ENCODE measurements at places on chromosomes 3 and 15.

GRCh38 chr3:100605358-100605757 is 4.0 kb upstream of the ADGRG7 start:
- DNase-seq: no peak

- DNase-seq: no peak
Observed at GRCh38 chr3:133455960-133456359, 56.1 kb downstream of the BFSP2 start.

- no peak for DNase-seq
Observed at GRCh38 chr15:94882071-94882712, 650.8 kb downstream of the MCTP2 start.

- no peak for DNase-seq
Observed at GRCh38 chr3:183307749-183308148, 54.7 kb downstream of the B3GNT5 start.

GRCh38 chr3:17749705-17750293 is 7.4 kb upstream of the TBC1D5 start:
- DNase-seq: no peak

GRCh38 chr15:66730168-66731021 is 28.4 kb downstream of the SMAD6 start:
- no peak for DNase-seq

DNA sequence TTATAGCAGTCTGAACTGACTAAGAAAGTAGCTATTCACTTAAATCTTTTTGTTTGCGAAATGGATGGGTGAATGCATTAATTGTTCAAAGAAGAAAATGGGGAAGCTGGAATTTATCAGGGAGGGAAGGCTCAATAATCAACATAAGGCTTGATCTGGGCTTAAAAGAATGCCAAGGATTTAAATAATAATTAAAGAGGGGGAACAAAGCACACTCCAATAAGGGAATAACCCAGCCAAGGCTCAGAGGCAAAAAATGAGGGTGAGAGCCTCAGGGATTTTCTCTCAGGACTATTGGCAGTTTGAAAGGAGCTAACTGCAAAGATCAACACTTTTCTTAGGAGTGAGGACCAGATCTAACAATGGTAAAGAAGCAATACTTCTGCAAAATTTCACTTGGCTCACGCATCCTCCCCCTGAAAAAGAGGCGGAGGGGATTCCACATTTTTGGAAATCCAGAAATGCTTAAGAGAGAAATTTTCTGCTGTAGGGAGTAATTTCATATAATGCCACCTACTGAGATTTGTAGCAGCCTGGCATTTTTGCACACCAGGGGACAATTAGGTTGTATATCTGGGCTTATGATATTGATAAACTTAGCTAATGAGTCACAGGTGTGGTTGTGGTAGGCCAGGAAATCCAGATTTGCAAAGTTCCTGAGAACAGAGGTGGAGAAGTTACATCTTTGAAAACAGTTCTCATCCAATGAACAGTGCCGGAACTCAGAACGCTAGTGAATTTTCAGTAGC is 405.1 kb downstream of the TUSC7 start:
- DNase-seq: no peak

- DNase-seq: no peak
Observed at GRCh38 chr3:56302417-56302816, 165.8 kb downstream of the ERC2 start.

DNA sequence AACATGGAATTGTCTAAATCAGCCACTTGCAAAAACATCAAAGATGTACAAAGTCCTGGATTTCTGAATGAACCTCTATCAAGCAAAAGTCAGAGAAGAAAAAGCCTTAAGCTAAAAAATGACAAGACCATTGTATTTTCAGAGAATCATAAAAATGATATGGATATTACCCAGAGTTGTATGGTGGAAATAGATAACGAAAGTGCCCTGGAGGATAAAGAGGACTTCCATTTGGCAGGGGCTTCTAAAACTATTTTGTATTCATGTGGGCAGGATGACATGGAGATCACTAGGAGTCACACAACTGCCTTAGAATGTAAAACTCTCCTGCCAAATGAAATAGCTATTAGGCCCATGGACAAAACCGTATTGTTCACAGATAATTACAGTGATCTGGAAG is 29.3 kb downstream of the KNL1 start:
- DNase-seq: no peak

- no peak for DNase-seq
Observed at GRCh38 chr3:128907706-128908445, 28.5 kb downstream of the ACAD9 start.

DNA sequence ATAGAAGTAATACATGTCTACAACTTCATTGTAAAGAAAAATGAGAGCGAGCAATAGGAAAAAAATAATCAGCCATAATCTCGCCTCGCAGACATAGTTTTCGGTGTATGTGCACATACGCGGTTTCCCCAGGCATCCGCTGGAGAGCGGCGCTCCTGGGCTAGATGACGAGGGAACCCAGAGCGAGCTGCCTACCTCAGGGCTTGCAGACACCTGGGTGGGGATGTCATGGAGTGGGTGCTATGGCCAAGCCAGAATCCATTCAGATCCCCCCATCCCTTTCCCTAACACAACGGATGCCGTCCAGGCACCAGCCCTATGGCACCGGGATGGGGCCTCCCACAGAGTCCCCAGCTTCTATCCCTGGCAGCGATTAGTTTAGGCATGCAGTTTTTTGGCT is 4.5 kb upstream of the CFAP100 start:
- no peak for DNase-seq

GRCh38 chr3:2391896-2392295 is 293.2 kb downstream of the CNTN4 start:
- DNase-seq: no peak

DNA sequence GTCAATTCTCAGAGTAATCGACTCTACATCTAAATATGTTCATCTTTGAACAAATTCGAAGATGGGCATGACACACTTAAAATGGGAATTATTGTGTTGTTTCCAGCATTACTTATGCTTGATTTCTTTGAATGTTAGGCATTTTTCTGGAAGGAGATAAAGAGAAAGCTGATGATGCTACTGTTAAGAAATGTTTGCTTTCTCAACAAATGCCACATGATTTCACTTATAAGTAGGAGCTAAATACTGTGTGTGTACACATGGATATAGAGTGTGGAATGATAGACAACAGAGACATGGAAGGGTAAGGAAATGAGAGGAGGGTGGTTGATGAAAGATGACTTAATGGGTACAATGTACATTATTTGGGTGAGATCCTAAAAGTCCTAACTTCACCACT is 400.9 kb downstream of the TBL1XR1 start:
- no peak for DNase-seq
